ENCODE measurements at places on chromosomes 4 and X.
A peak's percentile ranks its signal among the peaks of the same experiment; 100 is the strongest.

DNA sequence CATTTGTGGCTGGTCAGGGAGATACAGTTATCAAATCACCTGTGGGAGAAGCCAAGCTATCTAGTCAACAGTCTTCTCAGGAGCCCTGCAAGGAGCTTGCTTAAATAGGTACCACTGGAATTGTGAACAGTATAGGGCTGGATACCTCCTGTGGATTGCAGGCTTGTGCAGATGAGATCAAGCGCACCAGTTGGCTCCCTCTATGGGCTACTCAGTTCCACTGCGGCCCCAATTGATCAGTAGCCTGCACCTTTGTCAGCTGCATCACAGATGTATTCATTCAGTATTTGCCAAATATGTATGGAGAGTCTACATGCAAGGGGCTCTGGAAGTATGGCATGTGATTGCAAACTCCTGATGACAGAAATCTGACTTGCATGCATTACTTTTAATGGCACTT is 28.6 kb downstream of the TEX13A start:
- no peak for DNase-seq

DNA sequence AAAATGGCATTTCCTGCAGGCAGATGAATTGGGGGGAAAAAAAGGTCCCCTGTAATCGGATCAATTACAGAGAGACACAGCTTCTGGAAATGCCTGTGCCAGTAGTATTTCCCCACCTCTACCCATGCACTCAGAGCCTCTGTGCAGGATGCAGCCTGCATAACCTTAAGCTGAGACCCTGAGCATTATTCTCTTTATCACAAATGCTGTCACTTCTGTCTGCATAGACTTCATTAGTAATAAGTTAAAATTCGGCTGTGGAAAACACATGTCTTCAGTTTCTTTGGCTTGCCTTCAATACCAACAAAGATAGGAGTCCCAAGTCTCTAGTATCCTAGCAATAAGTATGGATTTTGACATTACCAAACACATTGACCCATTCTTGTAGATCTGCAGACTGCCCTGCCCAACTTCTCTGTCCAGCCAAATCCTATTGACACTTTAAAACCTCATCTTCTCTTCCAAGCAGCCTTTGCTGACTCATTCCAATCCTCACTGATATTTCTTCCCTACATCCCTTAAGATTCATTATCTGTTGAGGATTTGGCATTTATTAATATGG is 70.8 kb downstream of the LUZP4 start:
- DNase-seq: no peak

GRCh38 chrX:84223261-84223660 is 35.3 kb upstream of the RPS6KA6 start:
- no peak for DNase-seq

- no peak for DNase-seq
Measured at GRCh38 chrX:22121161-22121560, 89.0 kb downstream of the PHEX start.

- DNase-seq: no peak
Measured at GRCh38 chrX:152845618-152846240, 14.9 kb downstream of the NSDHL start.

- no peak for DNase-seq
Measured at GRCh38 chr4:174538123-174538875, 16.0 kb upstream of the HPGD start.

DNA sequence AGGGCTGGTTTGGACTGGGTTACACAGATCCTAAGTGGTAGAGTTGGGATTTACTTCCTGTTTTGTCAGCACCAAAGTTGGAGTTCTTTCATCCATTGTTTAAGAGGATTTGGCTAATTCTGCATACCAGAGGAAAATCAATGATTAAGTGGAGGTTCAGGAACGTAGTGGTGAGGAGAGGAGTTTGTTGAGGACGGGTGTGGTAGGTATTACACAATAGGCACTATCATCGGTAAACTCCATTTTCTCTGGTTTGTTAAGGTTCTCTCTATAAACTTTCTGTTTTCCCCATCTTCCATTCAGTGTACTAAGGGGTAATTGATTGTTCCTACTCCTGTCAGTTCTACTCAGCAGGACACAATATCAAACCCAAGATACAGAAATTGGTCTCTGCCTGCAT is 107.5 kb upstream of the VCX2 start:
- no peak for DNase-seq

DNA sequence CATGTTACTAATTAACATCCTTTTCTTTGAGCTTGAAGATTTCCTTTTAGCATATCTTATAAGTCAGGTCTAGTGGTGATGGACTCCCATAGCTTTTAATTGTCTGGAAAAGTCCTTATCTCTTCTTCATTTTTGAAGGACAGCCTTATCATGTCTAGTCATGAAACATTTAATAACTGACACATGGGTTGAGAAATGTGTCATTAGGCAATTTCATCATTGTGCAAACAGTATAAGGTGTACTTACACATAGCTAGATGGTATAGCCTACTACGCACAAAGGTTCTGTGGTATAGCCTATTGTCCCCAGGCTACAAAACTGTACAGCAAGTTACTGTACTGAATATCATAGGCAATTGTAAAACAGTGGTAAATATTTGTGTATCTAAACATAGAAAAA is 34.5 kb upstream of the ALG13 start:
- no peak for DNase-seq

DNA sequence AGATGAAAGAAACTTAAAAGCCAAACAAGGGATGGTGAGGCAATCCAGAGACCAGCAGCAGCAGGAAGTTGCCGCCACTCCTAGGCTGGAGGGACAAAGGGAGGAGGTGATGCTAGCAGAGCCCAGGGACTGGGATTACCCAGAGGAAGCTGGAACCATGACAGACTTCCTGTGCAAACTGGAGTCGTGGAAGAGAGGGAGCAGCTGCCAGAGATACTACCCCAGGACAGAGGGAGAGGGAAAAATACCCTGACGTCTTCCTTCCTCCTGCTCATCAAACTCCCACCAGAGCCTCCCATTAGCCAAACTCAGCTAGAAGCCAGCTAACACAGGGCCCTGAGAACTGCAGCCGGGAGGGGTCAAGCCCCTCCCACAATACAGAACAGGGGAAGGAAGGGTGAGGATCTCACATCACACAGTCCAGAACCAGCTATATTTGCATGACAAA is 101.2 kb upstream of the KLF3 start:
- peak; percentile 87 for DNase-seq

- no peak for DNase-seq
Measured at GRCh38 chr4:110905367-110905766, 282.5 kb upstream of the PITX2 start.

- DNase-seq: peak; percentile 36
Measured at GRCh38 chrX:115452251-115452650, 108.7 kb upstream of the PLS3 start.

GRCh38 chr4:180680305-180680704 is 1562.9 kb upstream of the TENM3 start:
- DNase-seq: no peak

GRCh38 chr4:138047290-138047689 is 194.9 kb downstream of the SLC7A11 start:
- DNase-seq: no peak

GRCh38 chr4:575281-576141 is 584 bp downstream of the TMEM271 start:
- DNase-seq: peak; percentile 76

GRCh38 chrX:33211356-33212260 is at the start of gene DMD:
Gene DMD, minus strand, starts transcription at chrX:33211549. Its CDS starts 237 bp downstream, at chrX:33211312.
- no peak for DNase-seq

GRCh38 chr4:38354421-38354820 is 309.6 kb upstream of the KLF3 start:
- no peak for DNase-seq

DNA sequence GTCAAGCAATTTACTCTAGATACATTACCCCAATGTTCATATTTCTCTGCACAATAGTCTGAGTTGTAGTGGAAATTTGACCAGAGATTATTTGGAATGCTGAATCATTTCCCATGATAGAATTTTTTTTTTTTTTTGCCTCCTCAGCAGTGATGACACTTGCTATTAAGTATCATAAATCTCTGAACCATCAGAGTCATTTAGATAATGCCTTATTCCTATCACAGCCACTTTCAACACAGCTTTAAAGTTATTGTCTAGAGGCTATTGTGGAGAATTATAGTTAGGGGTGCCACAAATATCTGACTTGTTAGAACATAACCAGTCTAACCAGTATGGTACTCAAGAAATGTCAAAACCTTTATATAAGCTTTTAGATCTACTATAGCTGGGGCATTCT is 79.8 kb downstream of the LCORL start:
- DNase-seq: peak; percentile 41

DNA sequence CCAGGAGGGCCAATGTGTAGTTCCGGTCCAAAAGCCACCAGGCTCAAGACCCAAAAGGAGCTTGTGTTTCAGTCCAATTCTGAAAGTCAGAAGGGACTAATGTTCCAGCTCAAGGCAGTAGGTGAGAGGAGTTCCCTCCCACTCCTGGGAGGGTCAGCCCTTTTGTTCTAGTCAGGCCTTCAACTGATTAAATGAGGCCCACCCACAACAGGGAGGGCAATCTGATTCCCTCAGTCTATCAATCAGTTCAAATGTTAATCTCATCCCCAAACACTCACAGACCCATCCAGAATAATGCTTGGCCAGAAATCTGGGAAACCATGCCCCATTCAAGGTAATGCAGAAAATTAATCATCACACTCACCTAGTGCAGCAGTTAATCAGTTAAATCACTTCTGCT is 35.8 kb upstream of the RASGEF1B start:
- no peak for DNase-seq

DNA sequence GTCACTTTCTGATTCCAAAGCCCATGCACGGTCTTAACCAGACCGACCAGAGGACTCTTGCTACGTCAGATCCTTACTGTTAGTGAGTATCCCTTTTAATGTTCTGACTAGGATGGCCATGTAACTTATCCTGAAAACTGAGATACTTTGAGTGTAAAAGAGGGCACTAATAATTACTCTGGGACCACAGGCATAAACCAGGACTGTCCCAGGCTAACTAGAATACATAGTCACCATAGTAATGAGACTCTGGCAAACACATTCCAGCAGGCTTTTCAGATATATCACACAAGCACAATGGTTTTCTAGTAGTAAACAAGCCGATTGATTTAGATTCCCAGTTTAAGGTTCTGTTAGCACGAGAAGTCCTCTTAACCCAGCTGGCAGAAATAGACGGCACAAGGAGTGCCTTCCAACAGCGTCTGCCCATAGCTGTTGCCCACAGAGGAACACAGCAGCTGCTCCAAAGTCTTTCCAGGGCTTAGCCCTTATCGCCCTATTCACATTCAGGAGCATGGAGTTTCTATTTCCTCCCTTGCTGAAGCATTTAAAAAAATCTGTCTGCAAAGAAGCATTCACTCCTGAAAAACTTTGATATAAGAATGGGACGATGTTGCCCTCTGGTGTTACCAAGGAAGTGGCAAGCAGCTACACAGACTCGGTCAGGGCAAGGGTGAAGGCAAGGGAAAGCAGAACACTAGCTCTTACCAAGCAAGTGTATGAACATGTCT is 92.4 kb downstream of the CXCL13 start:
- DNase-seq: peak; percentile 66

DNA sequence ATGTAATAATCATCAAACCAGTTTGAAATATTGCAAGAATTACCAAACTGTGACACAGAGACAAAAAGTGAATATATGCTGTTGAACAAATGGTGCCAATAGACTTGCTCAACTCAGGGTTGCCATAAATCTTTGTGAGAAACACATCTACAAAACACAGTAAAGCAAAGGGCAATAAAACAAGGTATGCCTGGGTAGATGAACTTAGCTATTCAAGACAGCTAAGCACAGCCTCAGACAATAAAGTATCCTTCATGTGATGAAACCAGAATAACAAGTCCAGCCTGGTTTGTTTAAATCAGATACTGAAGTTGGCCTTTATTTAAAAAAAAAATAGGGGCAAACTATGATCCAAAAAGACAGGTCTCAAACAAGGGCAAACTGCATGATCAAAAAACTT is 19.2 kb downstream of the LAMTOR3 start:
- no peak for DNase-seq

DNA sequence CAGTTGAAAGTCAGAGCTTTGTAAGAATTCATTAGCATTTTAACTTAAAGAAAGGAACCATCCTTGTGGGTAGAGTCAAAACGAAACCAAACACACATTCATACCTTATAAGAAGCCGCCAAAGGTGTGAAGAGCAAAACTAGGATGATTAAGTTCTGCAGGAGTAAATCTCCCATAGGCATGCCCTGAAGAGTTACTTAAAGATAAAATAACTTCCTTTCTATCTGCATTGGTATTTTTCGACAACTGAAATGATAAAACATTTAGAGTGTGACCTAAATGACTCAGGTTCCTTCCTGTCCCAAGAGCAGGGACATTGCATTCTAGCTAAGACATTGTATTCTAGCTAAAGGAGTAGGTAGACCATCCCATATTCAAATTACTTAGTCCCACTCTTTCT is 75.3 kb downstream of the BCOR start:
- DNase-seq: no peak

DNA sequence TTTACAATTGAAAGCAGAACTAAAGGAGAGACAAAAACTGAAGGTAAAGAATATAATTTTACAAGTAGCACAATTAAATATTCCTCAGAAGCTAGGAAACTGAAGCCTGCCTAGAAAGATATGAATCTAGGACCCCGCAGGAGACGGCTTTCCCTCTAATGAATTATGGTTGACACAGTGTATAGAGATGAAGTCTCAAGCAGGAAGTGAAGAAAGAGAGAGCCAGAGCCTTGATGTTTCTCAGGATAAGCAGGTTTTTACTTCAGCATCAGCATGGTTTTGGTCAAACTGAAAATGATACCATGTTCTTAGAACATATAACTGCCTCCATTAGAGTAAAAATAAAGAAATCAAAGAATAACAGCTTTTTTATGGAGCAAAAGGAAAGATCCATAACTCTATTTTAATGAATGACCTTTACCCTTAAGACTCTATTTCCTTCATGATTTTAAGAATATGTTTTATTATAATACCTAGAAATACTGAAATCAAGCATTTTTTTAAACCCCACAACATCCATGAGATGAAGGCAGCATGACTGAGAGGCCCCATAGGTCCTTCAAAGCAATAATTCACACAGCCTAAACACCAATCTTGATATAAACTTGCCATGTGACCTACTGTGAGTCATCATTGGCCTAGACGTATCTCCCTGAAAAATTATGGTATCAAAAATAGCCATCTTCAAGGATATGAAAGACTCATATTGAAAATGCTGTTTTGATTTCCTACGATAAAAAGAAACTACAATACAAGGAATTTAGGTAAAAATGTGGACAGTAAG is 193.4 kb downstream of the PRDM5 start:
- no peak for DNase-seq

GRCh38 chr4:15575966-15576365 is 79.2 kb downstream of the FBXL5 start:
- DNase-seq: peak; percentile 18

GRCh38 chr4:25171201-25171865 is 11.1 kb upstream of the SEPSECS start:
- DNase-seq: no peak
